ENCODE measurements at places on chromosomes 2 and 18.

GRCh38 chr2:130381619-130382018 lies 25.8 kb downstream of the PTPN18 start:
- DNase-seq, result no peak

DNA sequence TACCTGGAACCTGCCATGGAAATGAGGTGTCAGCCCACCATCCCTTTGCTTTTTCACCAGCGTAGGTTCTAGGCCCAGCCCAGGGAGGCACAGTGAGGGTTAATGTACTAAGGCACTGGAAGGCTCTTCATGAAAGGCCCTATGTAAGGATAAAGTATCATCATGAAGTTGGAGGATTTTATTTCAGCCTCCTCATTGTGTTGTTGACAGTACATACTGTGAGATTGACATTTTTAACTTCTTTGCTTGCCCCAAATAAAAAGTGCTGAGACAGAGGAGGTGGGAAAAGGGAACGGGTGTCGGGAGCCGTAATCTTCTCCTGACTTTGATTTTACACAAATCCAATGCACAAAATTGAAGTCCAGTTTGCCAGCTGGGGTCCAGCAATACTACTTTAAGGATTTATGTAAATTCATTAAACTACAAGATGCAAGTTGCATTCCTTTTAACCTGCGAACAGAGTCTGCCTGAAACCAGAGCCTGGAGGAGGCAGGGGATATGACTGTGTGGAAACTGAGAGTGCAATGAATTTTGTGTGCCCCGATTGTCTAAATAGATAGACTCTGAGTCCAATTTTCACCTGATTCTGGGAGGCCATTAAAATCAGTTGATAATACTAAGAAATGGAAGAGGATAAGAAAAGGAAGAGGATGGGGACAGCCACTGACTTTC lies 5.4 kb upstream of the NCKAP5 start:
- no peak for DNase-seq

- no peak for DNase-seq
Measured at GRCh38 chr2:160478660-160479059, 14.9 kb downstream of the RBMS1 start.

DNA sequence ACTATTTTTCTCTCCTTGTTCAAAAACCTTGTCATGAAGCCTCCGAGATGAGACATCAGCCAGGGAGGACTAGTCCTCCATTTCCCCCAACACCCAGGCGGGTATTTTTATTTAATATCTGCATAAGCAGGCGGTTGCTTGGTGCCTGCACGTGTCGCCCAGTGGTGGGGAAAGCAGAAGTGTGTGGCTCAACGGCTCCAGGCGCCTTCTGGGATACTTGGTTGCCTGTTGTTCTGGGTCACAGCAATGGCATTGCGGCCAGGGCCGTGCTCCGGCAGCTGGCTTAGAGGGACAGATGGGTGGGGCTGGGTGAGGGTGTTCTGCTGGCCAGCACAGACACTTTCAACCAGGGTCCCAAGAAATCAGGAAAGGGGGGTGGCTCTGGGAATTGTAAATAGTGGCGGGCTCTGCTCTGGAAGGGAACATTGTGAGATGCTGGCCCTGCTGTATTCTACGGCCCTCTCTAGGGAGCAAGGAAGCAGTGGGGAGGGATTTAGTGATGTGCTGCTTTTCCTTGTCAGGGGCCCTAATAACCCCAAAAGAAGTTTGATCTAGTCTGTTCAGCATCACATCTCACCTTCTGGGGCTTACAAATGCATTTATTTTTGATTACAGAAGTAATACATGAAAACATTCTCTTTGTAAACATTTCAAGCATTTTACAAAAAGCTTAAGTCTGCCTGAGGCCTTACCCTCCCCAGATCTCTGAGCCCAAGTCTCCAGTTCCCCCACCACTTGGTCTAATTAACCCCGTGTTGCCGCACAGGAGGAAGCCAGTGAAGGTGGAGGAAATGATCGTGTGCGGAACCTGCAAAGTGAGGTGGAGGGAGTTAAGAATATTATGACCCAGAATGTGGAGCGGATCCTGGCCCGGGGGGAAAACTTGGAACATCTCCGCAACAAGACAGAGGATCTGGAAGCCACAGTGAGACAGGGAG lies 1.1 kb downstream of the VAMP8 start:
- DNase-seq, result no peak

- DNase-seq, result no peak
Measured at GRCh38 chr2:9212010-9212635, 5.5 kb downstream of the ASAP2 start.

DNA sequence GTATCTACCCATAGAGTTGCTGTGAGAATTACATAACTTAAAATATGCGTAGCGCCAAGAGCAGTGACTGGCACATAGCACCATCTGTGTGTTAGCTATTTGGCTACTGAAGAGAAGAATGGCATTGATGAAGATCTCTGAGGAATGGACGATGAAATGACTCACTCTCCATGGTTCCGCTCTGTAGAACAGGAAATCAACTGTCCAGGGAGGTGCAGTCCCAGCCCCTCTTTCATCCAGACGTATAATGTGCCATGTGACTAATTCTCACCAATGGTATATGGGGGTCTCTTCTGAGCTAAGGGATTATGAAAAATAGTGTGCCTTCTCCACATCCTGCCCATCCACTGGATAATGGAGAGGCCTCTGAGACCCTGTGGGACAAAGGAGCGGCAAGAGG lies 254.8 kb downstream of the CYP26B1 start:
- DNase-seq, result no peak

DNA sequence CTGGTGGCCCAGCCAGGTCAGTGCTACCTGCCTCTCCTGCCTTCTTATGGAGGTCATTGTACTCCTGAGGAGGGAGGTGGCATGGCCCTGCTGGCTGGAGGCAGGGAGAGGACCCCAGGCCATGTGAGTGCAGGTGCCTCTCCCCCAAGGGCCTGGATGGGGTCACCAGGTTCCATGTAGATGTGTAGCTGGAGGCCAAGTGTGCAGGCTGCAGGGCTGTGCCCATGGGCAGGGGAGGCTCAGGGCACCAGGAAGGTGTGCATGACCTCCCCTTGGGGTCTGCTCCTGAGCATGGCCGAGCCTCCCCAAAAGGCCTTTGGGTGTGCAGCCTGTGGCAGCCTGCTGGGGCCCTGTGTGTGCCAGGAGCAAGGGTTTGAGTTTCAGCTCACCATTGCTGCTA lies 128.1 kb upstream of the HDAC4 start:
- DNase-seq, result no peak

DNA sequence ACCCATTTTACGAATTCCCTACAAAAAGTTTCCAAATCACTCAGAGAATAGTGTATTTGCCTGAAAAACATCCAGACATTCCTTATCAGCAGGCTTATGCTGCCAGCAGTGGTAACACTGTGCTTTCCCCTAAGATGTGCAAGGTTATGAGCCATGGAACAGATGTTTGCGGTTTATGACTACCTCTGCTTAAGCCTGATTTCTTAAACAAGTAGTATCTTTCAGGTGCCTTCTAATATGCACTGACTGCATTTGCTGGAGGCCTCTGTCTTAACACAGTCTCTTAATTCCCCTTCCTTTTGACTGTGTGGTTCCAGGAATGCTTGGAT lies 54.8 kb downstream of the CDC42EP3 start:
- no peak for DNase-seq

- no peak for DNase-seq
Measured at GRCh38 chr18:3623769-3624545, 174.0 kb downstream of the TGIF1 start.

- DNase-seq, result no peak
Measured at GRCh38 chr18:49041435-49042245, 90.9 kb upstream of the SMAD7 start.

DNA sequence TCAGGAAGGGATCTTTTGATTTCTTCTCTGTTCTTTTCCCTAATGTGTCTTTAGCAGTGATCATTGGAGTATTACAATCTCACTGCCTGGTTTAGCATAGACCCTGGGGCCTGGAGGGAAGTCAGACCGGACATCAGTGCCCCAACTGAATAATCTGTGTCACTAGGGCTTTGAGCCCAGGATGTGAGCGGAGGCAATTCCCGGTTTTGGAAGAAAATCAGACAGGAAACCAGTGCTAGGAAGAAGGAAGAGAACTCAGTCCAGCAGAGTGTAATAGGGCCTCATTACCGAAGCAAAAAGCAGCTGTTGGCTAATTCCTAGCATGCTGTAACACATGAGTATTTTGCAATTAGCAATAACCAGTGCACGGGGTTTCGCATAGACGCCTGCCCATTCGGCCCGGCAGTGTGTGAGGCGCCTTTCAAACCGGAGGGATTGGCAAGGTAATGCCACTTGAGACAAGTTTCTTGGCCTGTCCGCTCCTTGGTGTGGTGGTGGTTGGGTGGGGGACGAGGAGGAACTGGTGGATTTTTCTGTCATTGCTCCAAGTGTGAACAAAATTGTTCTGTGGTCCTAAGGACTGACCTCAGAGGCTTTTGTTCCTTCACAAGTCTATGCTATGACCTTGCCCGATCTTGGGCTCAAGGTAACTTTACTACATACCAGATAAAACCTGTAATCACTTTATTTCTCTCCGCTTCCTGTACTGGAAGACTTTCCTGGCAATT lies 2.8 kb downstream of the FOSL2 start:
- no peak for DNase-seq

GRCh38 chr2:6864923-6865345 lies 773 bp downstream of the CMPK2 start:
- no peak for DNase-seq

DNA sequence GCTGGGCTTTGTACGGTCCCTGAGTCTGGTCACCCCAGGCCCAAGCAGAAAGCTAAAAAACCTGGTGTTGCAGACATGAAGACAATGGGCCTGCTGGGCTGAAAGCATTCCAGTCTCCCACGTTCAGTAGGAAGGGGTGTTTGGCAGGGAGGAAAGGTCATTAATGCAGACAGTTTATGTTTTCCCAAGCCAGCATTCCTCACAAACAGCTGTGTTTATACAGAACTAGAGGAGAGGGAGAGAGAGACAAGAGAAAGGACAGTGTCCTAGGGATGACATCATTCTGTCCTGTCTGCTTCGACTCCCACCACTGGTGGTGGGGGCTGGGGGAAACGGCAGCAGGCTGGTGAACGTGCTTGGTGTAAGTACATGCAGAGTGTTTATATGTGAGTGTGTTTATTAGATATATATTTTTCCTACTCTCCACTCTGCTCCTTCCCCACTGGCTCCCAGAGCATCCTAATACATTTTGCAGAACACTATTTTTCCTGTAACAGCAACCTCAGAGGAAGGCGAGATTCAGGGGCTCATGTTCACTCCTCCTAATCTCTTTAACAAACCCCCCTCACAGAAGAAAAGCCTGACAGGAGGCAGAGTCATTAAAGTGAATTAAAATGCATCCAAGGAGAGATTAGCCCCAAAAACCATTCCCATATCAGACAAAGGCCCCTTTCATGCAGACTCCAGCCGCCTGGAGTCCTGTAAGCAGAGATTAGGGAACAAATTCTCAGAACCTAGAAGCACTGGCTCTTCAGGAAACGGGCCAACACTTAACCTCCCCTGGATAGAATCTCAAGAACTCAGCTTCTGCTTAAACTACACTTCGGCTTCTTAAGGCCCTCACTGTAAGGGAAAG lies 380.4 kb downstream of the TNS1 start:
- DNase-seq, result no peak

- DNase-seq, result no peak
Measured at GRCh38 chr2:60522462-60522861, 31.0 kb downstream of the BCL11A start.

GRCh38 chr2:207014424-207014823 lies 75.1 kb downstream of the CPO start:
- no peak for DNase-seq

DNA sequence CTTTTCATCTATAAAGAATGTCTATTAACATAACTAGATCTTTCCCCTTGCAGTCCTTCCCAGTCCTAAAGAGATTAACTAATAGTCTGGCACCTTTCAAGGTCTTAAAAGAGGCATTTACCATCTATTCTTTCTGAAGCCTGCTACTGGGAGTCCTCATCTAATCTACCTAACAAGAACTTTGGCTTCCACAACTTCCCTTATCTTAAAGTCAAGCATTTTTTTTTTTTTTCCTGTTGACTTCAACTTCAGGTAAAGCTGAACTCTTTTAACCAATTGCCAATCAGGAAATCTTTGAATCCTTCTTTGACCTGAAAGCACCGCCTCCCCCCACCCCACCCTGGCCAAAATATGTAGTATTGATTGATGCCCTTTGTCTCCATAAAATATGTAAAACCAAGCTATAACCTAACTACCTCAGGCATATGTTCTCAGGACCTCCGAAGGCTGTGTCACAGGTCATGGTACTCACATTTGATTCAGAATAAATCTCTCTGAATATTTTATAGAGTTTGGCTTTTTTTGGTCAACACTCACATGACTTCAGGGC lies 168.6 kb downstream of the PTPRM start:
- no peak for DNase-seq

- DNase-seq, result no peak
Measured at GRCh38 chr2:221715523-221716247, 143.6 kb upstream of the EPHA4 start.

DNA sequence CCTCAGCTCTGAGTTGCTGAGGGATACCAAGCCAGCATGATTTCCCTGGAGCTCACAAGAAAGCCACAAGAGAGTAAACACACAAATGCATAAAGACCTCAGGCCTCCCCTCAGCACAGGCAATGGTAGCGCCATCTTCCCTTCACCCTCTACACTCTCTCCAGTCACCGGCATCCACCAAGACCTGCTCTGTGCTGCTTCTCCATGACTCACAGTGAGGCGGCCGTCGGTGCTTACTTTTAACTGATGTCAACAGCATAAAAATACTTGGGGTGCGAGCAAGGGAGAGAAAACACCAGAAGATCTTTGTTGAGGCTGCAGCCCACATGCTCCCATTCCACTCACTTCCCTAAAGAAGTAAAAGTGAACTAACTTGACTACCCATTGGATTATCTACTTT lies 46.7 kb downstream of the L3MBTL4 start:
- no peak for DNase-seq

- peak; percentile 56 for DNase-seq
Measured at GRCh38 chr2:102004581-102004980, 12.8 kb downstream of the IL1R2 start.

DNA sequence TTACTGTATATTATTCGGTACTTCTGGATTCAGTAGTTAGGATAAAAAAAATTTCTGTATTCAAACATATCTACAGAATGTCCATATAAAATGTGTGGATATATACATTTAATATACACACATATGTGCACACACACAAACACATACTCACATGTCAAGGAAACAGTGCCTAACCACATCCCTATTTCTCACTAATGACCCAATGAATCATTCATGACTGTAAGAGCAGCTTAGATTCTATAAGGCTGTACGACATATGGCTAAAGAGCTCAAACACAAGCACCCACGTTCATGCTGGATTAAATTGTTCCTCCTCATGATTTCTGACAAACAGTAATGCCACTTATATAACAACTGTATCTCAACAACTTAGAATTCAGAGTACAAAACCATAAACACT lies 457.3 kb downstream of the ADCYAP1 start:
- DNase-seq, result no peak

Measured in T-helper 1 cell (primary cell).